ENCODE measurements at places on chromosomes 3 and 15.

GRCh38 chr15:99680276-99680675 is 53.0 kb downstream of the LYSMD4 start:
- no peak for DNase-seq

- DNase-seq, result no peak
Measured at GRCh38 chr3:115301364-115301860, 154.3 kb upstream of the ZBTB20 start.

GRCh38 chr3:39190281-39191025 is 1.9 kb downstream of the XIRP1 start:
- DNase-seq, result no peak

DNA sequence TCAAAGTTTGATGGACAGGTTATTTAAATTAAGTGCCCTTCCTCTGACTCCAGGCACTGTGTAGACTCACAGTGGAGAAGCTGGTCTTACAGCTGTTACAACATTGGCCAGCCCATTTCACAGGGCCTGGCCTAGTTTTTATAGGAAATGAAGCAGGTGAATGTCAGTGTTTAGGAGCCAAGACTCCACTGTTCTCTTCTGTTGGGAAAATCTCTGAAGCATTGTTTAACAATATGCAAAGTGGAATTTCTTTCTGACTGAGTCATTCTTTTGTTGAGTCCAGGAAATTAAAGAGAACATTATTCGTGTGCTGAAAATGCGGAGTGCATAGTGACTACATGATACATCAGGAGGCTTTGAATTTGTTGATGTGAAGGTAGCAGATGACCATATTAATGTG is 64.7 kb downstream of the ARRDC4 start:
- peak; percentile 61 for DNase-seq

- DNase-seq, result peak; percentile 37
Measured at GRCh38 chr3:178056868-178057267, 479.4 kb upstream of the KCNMB2 start.

Data from fibroblast of mammary gland (primary cell).